ENCODE measurements at places on chromosomes 12 and 14. TPM values are rescaled to one million over a fixed set of nuclear protein-coding genes. Genes with fewer than 3 reads are reported as not detected.

RERGL gene
- total RNA-seq, result 3.3 TPM

MYL2 gene
- total RNA-seq, result not detected

RTL1 gene
- not detected for total RNA-seq

RABGGTA gene
- total RNA-seq, result 20.7 TPM

IL22 gene
- total RNA-seq, result not detected

STYK1 gene
- total RNA-seq, result 0.56 TPM

CMAS gene
- total RNA-seq, result 15.4 TPM

NGB gene
- not detected for total RNA-seq

GUCY2C gene
- total RNA-seq, result not detected

TMPRSS12 gene
- total RNA-seq, result not detected

CPNE8 gene
- 37.7 TPM for total RNA-seq

FLRT2 gene
- 15.9 TPM for total RNA-seq

POTEG gene
- total RNA-seq, result not detected

Data from omental fat pad (tissue), 4 donors.